ENCODE measurements at places on chromosomes 5 and 9.

GRCh38 chr9:127572961-127573721, 38.9 kb upstream of the STXBP1 start:
- DNase-seq = peak; percentile 51

DNA sequence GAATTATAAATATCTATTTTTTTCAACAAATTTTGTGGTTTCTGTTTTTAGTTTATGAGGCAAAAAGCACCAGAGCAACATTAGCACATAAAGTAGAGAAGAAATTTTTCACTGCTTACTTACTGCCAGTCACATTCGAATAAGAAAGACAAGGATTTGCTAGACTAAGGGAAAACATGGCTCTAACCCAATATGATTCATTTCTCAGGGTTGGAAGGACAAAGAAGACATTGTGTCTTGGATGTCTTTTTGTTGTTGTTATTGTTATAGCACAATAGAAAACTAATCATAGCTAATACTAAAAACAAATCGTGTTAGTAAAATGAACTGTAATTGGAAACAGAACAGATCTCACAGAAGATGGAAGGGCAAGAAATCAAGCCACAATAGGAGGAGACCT, 90.9 kb upstream of the SLCO6A1 start:
- DNase-seq = no peak

DNA sequence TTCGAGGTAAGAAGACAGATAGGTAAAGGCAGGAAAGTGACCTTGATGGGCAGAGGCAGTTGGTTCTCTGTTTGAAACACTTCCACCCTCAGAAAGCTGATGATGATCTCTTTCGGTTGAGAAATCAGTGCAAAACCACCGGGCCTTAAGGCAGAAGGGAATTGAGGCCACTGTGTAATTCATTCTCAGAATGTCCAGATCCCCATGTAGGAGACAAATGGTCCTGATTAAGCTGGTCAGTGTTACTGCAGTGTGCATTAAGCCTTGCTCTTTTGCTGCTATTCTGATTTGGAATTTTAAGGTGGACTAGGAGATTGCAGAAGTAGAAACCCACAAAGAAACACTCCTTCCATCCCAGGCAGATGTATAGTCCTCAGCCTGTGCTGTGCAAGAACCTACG, 255.2 kb downstream of the ARHGAP26 start:
- DNase-seq = no peak

- DNase-seq = no peak
These were observed 243.1 kb downstream of the AUH start for GRCh38 chr9:91118704-91119025.

DNA sequence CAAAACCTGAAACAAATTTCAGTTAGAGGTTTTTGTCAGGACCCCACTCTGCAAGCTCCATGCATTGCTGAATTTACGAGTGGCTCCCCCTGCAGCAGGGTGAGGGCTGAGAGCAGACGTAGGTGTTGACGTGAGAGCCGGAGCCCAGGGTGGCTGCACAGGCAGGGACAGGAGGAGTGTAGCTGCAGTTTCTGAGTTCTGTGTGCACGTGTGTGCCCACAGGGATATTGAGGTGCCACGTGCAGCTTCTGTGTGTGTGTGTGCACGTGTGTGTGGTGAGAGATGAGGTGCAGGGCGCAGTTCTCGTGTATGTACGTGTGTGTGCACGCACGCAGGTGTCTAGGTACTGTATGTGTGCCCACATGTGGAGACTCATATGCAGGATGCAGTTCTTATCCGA, 14.6 kb downstream of the PLEKHG4B start:
- no peak for DNase-seq

GRCh38 chr5:158451203-158451992, 592.5 kb upstream of the CLINT1 start:
- DNase-seq = peak; percentile 88

GRCh38 chr5:175820230-175820629, 51.1 kb upstream of the CPLX2 start:
- no peak for DNase-seq

- no peak for DNase-seq
These were observed 75.1 kb upstream of the RANBP6 start for GRCh38 chr9:6090277-6091210.

DNA sequence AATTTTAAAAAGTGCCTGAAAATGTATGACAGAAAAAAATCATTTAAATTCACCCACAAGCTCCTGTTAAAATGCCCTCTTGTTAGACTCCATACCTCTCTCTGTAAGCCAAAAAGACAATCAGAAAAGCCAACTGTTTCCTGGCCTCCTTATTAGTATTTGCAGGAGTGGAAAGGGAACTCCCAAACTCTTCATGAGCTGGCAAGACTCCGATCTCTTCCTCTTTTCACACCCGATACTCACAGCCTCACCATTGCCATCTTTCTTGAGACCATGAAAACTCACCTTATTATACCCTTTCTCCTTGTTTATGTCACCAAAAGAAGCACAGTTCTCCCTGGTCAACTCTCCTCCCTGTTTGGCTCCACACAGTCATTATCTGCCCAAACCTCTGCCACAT, 197.8 kb downstream of the DMAC1 start:
- DNase-seq = no peak

DNA sequence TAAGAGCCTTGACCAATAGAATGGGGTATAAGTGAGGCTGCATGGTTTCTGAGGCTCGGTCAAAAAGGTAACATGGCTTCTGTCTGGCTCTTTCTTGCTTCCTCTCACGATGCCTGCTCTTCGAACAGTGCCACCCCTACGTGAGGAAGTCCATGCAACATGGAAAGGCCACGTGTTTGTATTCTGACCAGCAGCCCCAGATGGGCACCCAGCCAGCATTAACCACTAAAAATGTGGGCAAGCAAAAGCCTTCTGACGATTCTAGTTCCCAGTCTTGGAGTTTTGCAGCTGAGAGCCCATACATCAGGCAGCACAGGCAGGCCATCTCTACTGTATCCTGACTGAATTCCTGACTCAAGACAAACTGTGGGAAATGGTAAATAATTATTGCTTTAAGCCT, 24.2 kb upstream of the NREP start:
- peak; percentile 60 for DNase-seq

DNA sequence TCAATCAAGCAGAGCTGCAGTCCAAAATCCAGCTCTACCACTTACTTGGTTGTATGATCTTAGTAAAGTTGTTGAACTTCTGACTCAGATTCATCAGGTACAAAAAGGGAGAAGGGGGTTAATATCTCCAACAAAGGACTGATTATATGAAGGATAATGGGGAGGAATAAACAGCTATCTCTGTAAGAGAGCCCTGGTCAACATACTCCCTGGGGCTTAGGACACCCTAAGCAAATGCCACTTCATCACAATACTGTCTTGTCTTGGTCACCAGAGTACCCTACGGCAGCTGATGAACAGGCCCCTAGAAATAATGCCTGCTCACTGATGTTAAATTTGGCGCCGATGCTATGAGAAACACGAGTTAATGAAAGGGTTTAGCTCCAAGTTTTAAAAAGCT, 34.8 kb downstream of the LHFPL2 start:
- no peak for DNase-seq

DNA sequence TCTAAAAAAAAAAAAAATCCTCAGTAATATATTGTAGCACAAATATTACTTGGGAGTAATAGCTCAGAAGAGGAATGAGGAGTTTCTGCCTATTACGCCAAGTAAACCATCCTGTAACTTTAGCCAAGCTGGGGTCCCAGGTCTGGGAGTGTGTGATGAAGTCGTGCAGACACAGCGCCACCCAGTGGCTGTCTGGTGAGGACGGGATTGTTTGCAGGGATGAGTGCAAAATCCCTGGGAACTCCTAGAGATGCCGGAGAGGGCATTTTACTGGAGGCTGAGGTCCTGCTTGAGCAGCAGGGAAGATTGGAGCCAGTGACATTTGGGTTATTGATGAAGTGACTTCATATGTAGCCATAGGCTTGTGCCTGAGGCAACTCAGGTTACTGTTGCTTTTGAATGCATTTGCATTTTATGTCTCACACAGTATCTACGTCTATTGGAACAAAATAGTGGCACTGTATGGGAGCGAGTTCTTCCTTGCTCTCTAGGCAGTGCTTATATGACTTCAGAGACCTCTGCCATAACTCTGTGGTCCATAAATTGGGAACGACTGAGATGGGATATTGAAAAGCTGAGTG, 72.8 kb downstream of the PSAT1 start:
- peak; percentile 62 for DNase-seq

GRCh38 chr5:55691265-55692105, 20.6 kb downstream of the SLC38A9 start:
- DNase-seq = no peak

GRCh38 chr9:4066120-4066519, 233.7 kb downstream of the GLIS3 start:
- DNase-seq = no peak

DNA sequence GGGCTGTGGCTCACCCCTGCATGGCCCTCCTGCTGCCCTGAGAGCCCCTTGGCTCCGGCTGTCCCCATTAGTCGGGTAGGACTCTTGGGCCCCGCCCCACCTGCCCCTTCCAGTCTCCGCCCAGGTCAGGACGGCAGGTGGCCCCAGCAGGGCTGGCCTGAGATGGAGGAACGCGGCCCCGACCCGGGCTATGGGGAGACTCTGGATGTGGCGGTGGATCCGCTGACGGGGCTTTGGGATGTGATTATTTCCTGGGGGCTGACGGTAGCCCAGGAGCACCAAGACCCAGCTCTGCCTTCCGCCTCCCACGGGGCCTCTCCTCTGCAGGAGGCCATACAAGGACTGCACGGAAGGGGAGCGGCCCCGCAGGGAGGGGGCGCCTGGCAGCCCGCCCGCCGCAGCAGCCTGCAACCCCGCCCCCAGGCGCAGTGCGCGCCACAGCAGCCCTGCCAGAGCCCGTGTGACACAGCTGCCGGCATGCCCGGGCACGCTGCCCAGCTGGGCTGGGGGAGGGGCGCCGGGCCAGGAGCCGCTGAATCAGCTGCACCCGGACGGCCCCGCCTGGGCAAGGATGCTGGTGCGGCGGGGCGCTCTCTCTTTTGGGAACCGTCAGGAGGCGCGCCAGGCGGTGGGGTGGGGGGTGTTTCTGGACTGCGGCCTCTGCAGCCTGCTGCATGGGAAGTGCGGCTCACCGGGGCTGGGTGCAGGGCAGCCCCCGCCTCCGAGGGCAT, 9.2 kb downstream of the TMEM250 start:
- DNase-seq = peak; percentile 71

DNA sequence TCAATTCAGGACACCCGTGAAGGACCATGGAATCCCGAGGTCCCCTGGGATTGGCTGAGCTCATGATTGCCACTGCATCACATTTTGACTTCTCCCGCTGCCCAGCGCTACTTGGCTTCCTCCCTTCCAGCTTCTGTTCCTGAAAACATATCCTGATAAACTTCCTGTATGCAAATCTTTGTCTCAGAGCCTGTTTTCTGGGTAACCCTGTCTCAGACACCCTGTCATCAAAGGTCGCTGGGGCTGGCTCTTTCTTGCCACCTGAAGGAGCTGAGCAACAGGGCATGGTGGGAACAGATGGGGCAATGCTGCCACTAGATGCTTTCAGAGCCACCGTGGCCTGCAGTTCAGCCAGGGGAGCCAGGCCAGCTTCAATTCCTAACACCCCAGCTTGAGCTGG, 154.3 kb upstream of the TBC1D2 start:
- DNase-seq = no peak

- DNase-seq = no peak
These were observed 468.4 kb downstream of the ZSWIM6 start for GRCh38 chr5:61800450-61800849.

DNA sequence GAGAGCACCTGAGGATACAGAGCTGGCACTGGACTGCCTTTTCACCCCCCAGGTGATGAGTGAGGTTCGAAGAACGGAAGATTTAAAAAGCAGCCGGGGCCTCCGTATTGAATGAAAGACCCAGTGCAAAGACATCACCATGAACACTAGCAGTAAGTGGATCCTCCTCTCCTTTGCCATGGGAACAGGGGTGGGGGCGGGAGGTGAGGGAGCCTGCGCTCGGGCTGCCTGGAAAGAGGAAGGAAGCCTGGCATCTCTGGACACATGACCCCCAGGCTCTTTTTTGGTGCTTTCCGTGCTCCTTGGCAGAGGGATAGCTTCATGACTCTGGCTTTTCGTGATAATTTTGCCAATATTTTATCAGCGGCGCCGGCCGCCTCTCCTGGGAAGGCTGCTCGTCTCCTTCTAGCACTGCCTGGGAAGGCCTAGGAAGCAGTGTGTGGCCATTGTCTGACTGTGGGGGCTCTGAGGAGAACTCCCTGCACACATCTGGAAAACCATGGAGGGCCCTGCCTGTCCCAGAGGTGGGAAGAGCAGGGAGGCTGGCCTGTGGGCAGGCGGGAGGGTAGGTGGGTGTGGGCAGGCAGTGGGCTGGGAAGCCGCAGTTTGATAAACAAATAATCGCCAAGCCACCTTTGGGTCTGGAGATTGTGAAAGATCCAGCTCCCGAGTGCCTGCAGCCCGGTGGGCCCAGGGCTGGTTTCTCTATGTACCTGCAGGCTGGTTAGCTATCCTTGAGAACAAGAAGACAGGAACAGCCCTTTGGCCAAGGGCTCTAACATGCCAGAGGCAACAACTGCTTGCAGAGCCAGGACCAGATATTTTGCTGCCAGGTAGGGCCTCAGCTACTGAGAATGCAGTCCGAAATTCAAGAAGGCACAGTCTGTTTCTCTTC, 911 bp downstream of the ABLIM3 start:
- DNase-seq = no peak

- DNase-seq = no peak
These were observed 408.4 kb downstream of the SPOCK1 start for GRCh38 chr5:137090721-137091120.

DNA sequence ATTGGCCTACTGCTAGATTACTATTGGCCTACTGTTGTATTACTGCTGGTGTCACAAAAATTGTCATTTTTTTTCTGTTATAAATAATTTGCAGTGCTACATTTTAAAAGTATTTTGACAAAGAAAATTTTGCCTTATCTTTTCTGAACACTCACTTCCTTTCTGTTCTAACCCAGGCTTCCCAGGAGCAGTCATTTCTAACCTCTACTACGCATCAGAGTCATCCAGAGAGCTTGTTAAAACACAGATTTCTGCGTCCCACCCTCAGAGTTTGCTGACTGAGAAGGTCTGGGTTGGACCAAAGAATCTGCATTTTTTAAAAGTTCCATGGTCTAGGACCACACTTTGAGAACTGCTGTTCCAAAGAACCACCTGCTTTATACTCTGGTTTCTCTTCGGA, 306.1 kb downstream of the GLIS3 start:
- DNase-seq = no peak

GRCh38 chr9:36903541-36904435, 130.3 kb downstream of the PAX5 start:
- DNase-seq = peak; percentile 88

GRCh38 chr9:132026932-132027585, 52.6 kb downstream of the MED27 start:
- DNase-seq = peak; percentile 27

- DNase-seq = no peak
These were observed 53.7 kb downstream of the TLE1 start for GRCh38 chr9:81635521-81636254.

- DNase-seq = peak; percentile 63
These were observed 6.3 kb downstream of the CRHBP start for GRCh38 chr5:76958991-76959767.

GRCh38 chr5:101943784-101944183, 352.3 kb downstream of the SLCO4C1 start:
- DNase-seq = no peak

- no peak for DNase-seq
These were observed 13.1 kb upstream of the SLC12A7 start for GRCh38 chr5:1125030-1125357.
